ENCODE measurements at places on chromosomes 6 and 20. TPM values are rescaled to one million over a fixed set of nuclear protein-coding genes. Genes with fewer than 3 reads are reported as not detected.

DNA sequence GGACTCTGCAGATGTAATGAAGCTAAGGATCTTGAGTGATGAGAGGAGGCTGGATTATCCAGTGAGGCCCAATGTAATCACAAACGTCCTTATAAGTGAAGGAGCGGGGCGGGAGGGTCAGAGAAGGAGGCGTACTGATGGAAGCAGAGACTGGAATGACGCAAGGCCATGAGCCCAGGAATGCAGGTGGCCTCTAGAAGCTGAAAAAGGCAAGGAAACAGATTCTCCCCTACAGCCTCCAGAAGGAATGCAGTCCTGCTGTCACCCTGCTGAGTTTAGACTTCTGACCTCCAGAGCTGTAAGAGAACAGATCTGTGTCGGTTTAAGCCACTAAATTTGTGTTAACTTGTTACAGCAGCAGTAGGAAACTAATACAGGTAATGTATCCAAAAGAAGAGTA is 227.9 kb downstream of the PTPRT start:
- DNase-seq: no peak
- no peaks in the 10 kb centered on the region for H3K36me3 ChIP-seq
- no peaks in the 10 kb centered on the region for H3K4me1 ChIP-seq
- no peak overlapping the region for H3K27ac ChIP-seq
- H3K4me3 ChIP-seq: no peak overlapping the region

Gene RAMACL
- 0.79 TPM for total RNA-seq

Gene C4A
- 12.3 TPM for total RNA-seq

DNA sequence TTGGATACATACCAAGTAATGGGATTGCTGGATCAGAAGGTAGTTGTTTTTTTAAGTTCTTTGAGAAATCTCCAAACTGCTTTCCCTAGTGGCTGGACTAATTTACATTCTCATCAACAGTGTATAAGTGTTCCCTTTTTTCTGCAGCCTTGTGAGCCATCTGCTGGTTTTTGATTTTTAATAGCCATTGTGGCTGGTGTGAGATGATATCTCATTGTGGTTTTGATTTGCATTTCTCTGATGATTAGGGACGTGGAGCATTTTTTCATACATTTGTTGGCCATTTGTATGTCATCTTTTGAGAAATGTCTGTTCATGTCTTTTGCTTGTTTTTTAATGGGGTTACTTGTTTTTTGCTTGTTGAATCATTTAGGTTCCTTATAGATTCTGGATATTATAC is 34.8 kb downstream of the TOP1 start:
- peaks cover 4% of the 10 kb centered on the region for H3K4me1 ChIP-seq
- no peaks in the 10 kb centered on the region for H3K27me3 ChIP-seq
- H3K27ac ChIP-seq: no peak overlapping the region
- peaks cover 48% of the 10 kb centered on the region for H3K36me3 ChIP-seq

- no peaks in the 10 kb centered on the region for H3K36me3 ChIP-seq
- H3K27me3 ChIP-seq: no peaks in the 10 kb centered on the region
- no peak for DNase-seq
- H3K4me1 ChIP-seq: peaks cover 3% of the 10 kb centered on the region
- H3K27ac ChIP-seq: peak overlapping the region; percentile 48
Observed at GRCh38 chr6:15962449-15962764, 166.5 kb upstream of the MYLIP start.

DNA sequence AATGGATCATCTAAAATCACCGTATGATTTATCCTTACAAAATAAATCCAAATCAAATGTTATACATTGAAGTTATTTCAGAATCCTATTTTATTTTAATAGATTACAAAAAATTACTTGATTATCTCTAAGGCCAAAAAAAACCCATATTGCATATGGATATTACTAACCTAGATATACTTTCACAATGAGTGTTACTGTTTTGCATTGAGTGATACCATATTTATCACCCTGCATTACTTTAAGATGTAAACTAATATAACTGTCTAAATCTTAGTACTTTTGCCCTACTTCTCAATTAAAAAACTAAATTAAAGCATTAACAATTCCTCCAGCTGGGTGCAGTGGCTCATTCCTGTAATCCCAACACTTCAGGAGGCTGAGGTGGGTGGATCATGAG is 11.1 kb downstream of the PPIL4 start:
- H3K4me3 ChIP-seq: no peak overlapping the region
- no peak overlapping the region for H3K27ac ChIP-seq
- no peaks in the 10 kb centered on the region for H3K4me1 ChIP-seq

DNA sequence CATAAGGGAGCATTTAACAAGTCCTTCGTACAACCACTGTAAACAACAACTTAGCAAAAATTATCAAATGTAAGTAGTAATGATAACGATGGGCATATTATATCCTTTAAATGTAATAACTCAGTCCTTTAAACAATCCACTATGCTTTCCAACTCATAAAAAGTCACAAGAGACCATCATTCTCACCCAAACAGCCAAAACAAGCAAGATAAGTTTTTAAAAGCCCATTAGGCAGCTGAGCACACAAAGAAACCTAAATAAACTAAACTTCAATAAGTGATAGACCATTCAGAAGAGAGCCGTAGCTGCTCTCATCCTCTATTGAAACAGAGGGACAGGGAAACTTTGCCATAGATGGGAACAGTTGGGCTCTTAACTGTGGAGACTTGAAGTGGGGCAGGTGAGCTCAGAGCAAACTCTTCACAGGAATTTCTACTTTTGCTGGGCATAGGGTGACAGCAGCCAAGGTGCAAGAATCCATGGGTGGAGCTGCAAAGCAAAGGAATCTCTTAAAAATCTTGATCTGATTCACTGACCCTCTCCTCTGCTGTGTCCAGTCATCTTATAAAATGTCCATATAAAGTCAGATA is 22.5 kb downstream of the RAB22A start:
- DNase-seq: no peak
- H3K36me3 ChIP-seq: peaks cover 3% of the 10 kb centered on the region
- H3K27me3 ChIP-seq: no peaks in the 10 kb centered on the region
- H3K4me3 ChIP-seq: no peak overlapping the region
- H3K27ac ChIP-seq: no peak overlapping the region

DNA sequence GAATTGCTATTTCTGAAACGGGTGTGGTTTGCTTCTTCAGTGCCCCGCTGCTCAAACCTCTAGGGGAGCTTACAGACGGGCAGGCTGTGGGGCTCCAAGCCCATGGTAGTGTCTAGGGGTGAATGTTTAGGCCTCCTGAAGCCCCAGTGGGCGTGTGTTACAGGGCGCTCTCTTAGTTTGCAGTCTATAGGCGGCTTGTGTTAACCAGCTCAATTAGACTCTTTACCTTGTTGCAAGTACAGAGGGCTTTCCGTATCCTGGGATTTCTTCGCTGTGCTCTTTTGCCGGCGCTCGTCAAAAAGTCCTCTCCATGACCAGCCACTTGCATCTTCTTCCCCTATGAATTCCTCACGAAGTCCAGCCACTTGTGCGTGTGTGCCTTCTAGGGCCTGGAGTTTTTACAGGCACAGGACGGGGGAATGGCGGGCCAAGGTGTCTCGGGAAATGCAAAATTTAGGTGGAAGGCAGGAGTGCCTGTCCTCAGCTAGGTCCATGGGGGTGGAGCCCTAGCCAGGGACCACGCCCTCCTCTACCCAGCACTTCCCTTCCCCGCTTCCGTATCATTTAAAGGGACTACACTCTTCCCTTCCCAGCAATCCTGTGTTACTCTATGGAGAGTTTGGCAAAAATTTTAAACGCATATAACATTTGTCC is 94.5 kb downstream of the HTR1B start:
- no peak overlapping the region for H3K27ac ChIP-seq
- H3K36me3 ChIP-seq: no peaks in the 10 kb centered on the region
- no peak for DNase-seq

- no peaks in the 10 kb centered on the region for H3K36me3 ChIP-seq
- H3K4me1 ChIP-seq: peaks cover 32% of the 10 kb centered on the region
- peak overlapping the region; percentile 72 for H3K27ac ChIP-seq
- H3K4me3 ChIP-seq: no peak overlapping the region
- no peaks in the 10 kb centered on the region for H3K27me3 ChIP-seq
Observed at GRCh38 chr20:8078528-8078914, 53.5 kb upstream of the PLCB1 start.

Gene DNAAF9
- 20.2 TPM for total RNA-seq

Gene SUMO4
- total RNA-seq: 3.4 TPM

Gene C4B
- total RNA-seq: 11.5 TPM

Gene WFDC2
- 61.3 TPM for total RNA-seq

DNA sequence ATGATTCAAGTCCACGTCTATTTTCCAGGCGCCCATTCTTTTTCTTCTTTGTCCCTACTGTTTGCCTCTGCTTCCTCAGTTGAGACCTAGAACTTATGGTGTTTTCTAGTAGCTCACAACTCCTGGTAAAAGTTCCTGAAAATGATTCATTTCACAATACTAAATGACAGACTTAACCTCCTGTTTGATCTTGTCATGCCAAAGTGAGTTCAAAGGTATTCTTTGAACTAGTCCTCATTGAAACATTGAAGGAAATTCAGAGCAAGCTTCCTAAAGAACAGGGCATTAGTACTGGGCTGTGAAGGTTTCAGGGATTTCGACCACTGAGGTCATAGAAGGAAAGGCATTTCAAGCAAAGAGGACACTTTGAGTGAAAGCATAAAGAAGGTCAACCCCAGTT is 132.8 kb downstream of the IBTK start:
- peaks cover 11% of the 10 kb centered on the region for H3K4me1 ChIP-seq
- no peaks in the 10 kb centered on the region for H3K27me3 ChIP-seq
- DNase-seq: no peak
- no peak overlapping the region for H3K27ac ChIP-seq
- H3K4me3 ChIP-seq: no peak overlapping the region
- H3K36me3 ChIP-seq: no peaks in the 10 kb centered on the region

GRCh38 chr6:134516582-134516981 is 198.7 kb upstream of the SGK1 start:
- DNase-seq: no peak
- H3K27me3 ChIP-seq: no peaks in the 10 kb centered on the region
- H3K36me3 ChIP-seq: no peaks in the 10 kb centered on the region
- peaks cover 42% of the 10 kb centered on the region for H3K4me1 ChIP-seq

DNA sequence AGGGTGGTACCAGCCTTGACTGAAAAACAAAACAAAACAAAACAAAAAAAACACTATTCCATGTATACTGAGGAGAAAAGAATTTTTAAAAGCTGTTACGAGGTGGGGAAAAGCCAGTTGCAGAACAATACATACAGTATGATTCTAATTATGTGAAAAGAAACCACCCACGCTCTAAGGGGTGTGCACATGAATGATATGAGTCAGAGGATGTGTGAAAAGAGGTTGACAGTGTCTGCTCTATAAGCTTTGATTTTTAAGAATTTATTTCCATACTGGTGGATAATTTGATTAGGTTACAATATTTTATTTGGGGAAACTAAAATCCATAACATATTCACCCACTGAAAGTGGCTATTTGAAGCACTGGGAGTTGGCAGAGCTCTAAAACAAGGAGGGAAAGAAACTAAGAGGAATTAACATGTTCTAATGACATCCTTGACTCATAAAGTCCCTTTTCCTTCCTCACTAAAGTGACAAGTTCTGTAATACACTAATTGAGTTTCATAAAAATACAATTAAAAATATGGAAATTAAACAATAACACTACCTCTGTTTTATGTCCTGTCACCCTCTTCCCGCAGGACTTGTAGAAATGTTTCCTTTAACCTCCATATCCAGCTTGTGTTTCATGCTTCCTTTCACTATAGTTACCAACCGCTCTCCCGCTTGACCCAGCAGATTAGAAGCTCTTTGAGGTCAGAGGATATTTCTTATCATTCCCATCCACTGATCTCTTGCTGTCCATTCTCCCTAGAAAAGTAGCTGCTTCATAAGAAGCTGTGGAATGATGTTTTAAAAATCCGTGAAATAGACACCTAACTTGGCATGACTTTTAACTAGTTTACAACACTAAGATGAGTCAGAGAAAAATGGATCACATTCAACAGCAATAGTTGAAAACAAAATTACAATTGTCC is 118.6 kb upstream of the CCDC28A start:
- no peak overlapping the region for H3K4me3 ChIP-seq
- H3K27ac ChIP-seq: no peak overlapping the region
- no peaks in the 10 kb centered on the region for H3K27me3 ChIP-seq
- DNase-seq: no peak
- peaks cover 5% of the 10 kb centered on the region for H3K4me1 ChIP-seq

Measured in mesothelial cell of epicardium (in vitro differentiated cells).